ENCODE measurements at places on chromosomes 3 and 15. TPM values are rescaled to one million over a fixed set of nuclear protein-coding genes. Genes with fewer than 3 reads are reported as not detected.
A peak's percentile ranks its signal among the peaks of the same experiment; 100 is the strongest.

The LACTB gene
- polyA plus RNA-seq: 22.6 TPM

The PPP2R3A gene
- polyA plus RNA-seq: 23.2 TPM

The GP5 gene
- polyA plus RNA-seq: 0.85 TPM

The RPP25 gene
- 2.0 TPM for polyA plus RNA-seq

The FBXO40 gene
- 0.07 TPM for polyA plus RNA-seq

The AGBL1 gene
- polyA plus RNA-seq: 0.10 TPM

The AADACL2 gene
- polyA plus RNA-seq: not detected

The TLR9 gene
- polyA plus RNA-seq: not detected

The TNFSF10 gene
- polyA plus RNA-seq: 55.0 TPM

The ZPLD1 gene
- 0.62 TPM for polyA plus RNA-seq

The STRIT1 gene
- 1.9 TPM for polyA plus RNA-seq

The SLC35G2 gene
- polyA plus RNA-seq: 3.4 TPM

The SCN5A gene
- 0.94 TPM for polyA plus RNA-seq

The RPL35A gene
- polyA plus RNA-seq: 1,654 TPM

The CLDN16 gene
- 49.3 TPM for polyA plus RNA-seq

DNA sequence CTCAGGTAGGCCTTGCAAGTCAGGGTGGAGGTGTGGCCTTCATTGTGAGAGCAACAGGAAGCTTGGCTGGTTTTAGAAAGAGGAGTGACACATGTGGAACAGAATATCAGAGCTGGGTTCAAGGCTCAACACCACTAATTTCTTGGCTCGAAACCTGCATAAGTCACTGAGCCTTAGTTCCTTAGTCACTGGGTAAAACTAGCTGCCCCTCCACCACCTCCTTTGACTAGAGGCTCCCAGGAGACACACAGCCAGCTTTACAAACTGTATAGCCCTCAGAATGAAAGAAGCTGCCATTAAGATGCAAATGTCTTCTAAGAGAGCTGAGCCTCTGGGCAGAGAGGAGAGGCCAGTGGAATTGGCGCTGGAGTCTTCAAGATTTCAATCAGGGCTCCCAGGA, 67.7 kb downstream of the CERS3 start:
- no peak for DNase-seq

GRCh38 chr3:19931767-19932188, 2.2 kb downstream of the EFHB start:
- DNase-seq: no peak

- no peak for DNase-seq
These were observed 241.0 kb downstream of the ATP8B4 start for GRCh38 chr15:49877873-49878521.

GRCh38 chr3:59535791-59536221, 486.0 kb upstream of the CFAP20DC start:
- no peak for DNase-seq

DNA sequence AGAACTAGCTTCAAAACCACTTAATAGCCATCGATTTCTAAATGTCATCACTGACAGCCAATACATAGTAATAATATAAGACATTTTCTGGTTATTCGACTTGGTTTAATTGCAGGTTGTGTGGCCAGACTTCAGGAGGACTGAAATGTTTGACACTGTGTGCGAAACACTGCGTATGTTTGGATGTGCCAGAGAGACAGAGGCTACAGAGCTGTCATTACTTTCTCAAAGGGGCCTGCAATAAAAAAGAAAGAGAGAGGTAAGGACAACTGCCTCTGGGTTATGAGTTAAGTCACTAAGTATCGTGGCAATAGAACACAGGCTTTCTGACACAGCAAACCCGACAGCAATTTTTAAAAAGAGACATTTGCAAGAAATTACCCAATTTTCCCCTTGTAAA, 882 bp downstream of the LMOD3 start:
- no peak for DNase-seq

GRCh38 chr3:115685097-115685496, 61.8 kb downstream of the GAP43 start:
- no peak for DNase-seq

DNA sequence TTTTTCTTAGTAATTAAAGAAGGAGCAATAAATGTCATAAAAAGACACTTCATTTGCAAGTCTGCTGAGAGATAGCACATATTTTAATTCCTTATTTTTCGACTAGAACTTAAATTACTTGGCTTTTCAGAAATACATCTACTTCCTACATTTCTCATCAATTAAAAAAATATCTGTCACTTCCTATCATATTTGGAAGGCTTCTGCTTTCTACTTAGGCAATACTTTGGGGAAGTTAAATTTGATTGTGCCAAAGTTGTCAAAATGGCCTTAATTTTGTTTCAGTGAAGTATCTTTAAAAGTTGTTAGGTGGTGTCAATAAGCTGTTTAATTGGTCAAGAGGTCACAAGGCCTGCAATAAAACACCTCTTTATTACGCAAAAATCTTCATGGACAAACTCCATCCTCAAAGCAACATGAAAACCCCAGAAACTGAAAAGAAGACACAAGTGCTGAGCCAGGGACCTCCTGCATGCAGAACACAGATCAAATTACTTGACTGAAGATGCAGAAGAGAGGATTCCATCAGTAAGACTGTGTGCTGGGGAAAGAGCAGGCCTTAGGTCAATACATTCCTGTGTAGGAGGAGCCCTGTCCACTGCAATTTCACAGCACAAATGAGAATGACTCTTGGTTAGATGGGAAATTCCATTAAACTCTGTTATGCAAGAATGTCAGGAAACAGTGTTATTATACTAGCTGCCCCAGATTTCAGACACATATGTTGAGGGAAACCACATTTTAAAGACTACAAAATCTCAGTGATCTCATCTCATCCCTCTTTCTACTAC, 48.0 kb upstream of the FSTL1 start:
- DNase-seq: peak; percentile 67

DNA sequence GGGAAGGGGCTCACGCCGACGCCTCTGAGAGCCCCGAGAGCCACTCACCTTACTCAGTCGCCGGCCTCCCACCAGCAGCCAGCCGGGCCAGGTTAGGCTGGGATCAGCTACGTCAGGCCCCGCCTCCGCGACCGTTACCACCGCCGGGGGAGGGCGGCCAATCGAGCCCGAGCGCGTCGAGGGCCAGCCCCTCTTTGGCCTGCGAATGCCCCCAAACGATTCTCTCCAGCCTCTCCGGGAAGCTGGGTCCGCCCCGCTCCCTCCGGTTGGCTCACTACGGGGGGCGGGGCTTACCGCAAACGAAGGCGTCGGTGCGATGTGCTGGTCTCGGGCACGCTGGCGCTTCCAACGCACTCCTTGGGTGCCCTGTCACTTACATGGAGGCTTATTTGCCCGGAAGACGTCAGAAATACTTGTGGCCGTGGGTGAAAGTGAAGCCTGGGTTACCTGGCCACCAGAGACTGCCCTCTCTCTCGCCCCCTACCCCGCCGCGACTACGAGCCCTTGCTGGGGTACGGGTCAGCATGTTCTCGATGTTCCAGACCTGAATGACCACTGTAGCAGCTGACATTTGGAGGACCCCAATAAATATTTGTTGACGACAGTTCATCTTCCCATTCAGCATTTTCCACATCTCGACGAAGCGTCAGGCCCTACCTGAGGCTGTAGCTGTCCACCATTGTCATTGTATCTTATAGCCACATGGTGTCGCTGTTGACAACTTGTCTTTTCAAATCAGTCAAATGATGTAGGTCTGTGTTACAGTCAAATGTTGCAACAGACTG, at the start of gene CEP70:
CEP70 (minus strand) TSS at position 111 of the 785 bp plus-strand sequence. CDS start 21,333 bp downstream, outside the sequence.
- DNase-seq: peak; percentile 95

- DNase-seq: no peak
These were observed 309.1 kb downstream of the KCNH8 start for GRCh38 chr3:19457449-19457848.

- DNase-seq: no peak
These were observed 69.9 kb upstream of the TUSC7 start for GRCh38 chr3:116639641-116640040.

GRCh38 chr3:160618363-160618762, 53.0 kb upstream of the KPNA4 start:
- DNase-seq: no peak

- no peak for DNase-seq
These were observed 34.3 kb downstream of the TMEM40 start for GRCh38 chr3:12724794-12725193.

DNA sequence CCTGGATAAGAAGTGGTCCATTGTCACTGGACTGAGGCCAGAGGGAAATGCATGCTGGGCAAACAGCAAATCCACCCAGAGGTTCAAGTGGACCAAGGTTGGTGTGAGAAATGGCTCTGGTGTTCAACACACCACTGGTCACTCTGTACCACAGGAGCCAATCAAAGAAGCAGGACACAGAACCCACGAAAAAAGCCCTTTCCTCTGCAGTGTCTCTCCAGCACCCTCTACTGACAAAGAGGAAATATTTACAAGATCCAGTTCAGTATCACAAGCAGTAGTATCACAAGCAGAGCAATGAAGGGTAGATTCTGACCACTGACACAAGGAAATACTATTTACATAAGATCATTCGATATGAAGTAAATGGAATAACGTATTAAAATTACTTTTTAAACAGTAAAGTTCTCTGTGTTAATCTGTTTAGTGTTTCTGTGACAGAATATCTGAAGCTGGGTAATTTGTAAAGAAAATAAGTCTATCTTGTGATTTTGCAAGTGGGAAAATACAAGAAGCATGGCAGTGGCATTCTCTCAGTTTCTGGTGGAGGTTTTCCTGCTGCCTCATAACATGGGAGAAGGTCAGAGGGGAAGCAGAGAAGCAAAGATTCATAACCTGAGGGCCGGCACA, 390.7 kb downstream of the EFHB start:
- DNase-seq: peak; percentile 1

DNA sequence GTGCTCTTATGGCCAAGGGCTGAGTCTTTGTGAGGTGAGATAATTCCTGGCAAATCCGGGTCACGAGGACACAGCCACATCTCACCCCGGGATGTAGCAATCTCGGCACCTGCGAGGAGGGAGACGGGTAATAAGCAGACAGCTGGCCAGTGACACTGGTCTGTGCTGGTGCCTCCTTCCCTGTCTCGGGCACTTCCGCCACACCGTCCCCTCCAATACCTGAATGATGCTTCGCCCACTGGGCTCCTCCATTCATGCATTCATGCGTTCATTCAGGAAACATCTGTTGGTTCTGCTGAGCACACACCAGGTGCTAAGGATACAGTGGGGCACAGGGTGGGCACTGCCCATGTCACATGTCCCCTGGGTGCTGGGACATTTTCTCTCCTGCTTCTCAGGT, 60.1 kb downstream of the ATP10A start:
- DNase-seq: no peak

DNA sequence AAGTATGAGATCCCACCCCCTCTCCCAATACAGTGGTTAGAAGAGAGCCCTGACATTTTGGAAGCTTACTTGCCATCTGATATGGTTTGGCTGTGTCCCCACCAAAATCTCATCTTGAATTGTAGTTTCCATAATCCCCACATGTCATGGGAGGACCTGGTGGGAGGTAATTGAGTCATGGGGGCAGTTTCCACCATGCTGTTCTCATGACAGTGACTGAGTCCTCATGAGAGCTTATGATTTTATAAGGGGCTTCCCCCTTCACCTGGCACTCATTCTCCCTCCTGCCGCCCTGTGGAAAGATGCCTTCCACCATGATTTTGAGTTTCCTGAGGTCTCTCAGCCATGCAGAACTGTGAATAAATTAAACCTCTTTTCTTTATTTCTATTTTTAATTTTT, 28.8 kb upstream of the HES1 start:
- no peak for DNase-seq

DNA sequence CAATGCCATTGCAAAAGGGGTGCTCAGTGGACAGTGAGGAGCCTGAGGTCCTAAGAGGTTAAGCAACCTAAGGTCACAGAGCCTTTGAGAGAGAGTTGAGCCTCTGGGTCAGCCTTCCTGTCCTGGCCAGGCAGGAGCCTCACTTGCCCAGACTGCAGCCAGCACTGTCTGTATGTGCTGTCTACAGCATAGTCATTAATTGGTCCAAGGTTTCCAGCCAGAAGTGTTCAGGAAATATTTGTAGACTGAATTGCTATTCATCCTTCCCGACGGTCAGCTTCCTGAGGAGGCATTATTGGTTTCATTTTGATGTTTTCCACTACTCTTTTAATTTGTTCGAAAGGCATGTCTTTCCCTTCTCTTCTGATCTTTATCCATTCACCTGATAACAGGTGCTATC, 8.1 kb downstream of the SEC13 start:
- no peak for DNase-seq

- no peak for DNase-seq
These were observed 1.1 kb upstream of the TRIM71 start for GRCh38 chr3:32816439-32817256.

GRCh38 chr3:33377931-33378330, 62.3 kb downstream of the UBP1 start:
- no peak for DNase-seq

- DNase-seq: no peak
These were observed 36.2 kb downstream of the NGLY1 start for GRCh38 chr3:25747033-25747432.

- no peak for DNase-seq
These were observed 123.2 kb downstream of the MAGI1 start for GRCh38 chr3:65915477-65915876.
